NCI-H2081 (cell line): ENCODE measurements at places on chromosomes 4 and X.
A peak's percentile ranks its signal among the peaks of the same experiment; 100 is the strongest.

GRCh38 chr4:120842031-120842430 is 80.5 kb downstream of the PRDM5 start:
- no peak for DNase-seq

DNA sequence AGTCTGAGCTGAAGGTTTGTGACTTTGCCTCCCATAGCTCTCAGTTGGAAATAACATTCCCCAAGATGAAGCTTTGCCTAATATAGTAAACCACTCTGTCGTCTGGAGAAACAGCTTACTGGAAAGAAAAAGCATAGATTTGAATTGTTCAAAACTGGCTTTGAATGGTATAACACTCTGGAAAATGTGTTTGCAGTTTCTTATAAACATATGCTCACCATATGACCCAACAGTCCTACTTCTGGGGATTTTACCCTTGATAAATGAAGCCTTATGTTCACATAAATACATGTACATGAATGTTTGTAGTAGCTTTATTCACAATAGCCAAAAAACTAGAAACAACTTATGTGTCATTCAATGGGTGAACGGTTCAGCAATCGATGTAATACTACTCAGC is 10.2 kb downstream of the VEGFD start:
- DNase-seq = no peak

DNA sequence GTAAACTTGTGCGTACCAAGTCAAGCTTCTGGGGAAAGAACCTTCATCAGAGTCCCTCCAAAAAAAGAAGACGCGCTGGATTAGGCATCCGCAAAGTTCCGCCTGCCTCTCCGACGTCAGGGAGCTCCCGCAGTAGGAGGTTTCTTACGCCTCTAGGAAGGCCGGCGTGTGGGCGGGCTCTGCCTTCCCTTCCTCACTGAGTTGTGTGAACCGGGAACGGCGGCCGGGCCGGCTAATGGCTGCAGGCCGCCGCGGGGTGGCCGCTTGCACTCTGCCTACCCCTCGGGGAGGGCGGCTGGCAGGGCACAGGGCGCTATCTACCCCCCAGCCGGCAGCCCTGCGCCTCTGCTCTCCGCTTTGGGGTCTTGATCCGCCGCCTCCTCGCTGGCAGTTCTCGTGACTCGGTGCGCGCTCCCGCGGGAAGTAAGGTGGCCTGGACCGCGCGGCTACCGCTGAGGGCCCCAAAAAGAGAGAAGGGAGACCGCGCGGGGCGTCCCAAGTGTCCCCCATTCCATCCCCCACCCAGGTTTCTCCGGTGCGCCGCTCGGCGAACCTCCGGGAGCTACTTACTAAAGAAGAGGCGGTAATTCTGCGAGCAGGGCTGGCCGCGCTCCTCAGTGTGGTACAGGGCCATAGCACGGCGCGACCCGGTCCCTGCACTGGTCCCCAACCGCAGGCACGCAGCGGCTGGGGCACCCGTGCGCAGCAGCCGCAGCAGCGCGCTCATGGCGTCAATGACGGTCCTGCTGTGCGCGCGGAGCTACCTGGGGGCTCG is at the start of gene PPA2:
PPA2 (minus strand) TSS at position 739 of the 775 bp plus-strand sequence; CDS start at position 727, 12 bp downstream.
- DNase-seq = peak; percentile 68

- DNase-seq = peak; percentile 18
Observed at GRCh38 chr4:72326692-72327632, 242.1 kb downstream of the ADAMTS3 start.

- DNase-seq = no peak
Observed at GRCh38 chrX:81261576-81261975, 59.7 kb downstream of the SH3BGRL start.

DNA sequence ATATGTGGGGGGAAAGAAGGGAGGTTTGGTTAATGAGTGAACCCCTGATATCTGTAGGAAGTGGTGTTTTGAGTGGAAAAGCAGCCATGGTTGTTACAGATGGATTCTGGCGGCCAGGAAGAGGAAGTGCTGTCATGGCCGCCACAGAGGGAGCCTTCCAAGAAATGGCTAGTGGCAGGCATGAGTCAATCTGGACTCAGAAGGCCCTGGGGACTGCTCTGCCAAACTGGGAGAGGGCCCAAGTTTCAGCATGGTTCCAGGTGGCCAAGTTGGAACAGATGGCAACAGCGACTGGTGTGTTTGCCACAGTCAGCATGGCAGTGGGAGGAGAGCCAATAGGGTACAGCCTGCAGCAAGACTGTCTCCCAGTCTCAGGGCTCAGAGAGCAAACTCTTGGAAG is 32.5 kb downstream of the ETDB start:
- DNase-seq = no peak

DNA sequence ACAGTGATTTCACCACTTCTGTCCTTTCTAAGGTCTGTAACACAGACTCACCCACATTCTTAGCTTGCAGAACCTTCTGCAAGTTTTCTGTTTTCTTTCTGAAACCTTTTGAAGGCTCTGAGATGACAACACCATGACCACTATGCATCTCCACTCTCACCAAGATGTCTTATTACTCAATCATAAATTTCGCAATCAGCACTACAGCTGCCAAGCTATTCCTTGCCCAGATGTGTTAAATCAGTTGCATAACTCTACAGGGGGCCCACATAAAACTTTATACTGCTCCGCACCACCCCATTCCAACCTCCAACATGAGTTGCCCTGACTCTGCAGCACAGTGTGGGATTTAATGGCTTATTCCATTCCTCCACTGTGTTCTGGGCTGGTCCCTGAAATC is 229.9 kb downstream of the COL25A1 start:
- DNase-seq = no peak

DNA sequence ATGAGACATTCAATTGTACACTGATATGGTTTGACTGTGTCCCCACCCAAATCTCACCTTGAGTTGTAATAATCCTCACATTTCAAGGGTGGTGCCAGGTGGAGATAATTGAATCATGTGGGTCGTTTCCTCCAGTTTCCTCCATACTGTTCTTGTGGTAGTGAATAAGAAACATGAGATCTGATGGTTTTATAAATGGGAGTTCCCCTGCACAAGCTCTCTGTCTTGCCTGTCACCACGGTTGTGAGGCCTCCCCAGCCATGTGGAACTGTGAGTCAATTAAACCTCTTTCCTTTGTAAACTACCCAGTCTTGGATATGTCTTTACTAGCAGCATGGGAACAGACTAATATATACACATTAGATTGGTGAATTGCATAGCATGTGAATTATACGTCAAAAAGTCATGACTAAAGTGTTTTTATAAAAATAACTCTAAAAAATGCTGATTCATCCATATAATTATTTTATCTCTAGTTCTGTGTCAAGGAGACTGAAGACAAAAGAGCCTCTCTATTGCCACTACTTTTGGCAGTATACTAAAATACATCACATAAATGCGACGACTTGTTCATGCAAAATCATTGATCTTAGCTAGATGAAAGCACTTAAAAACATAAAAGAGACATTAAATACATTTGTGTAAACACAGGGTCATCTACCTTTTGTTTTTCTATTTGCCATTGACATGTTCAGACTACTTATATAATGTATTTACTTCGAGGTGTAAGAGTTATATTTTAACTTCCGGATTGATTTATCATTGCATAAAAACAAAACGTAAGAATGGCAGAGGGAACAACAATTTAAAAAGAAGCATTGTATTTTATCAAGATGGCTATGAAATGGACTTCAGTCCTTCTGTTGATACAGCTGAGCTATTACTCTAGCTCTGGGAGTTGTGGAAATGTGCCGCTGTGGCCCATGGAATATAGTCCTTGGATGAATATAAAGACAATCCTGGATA is 50.1 kb downstream of the YTHDC1 start:
- DNase-seq = no peak

DNA sequence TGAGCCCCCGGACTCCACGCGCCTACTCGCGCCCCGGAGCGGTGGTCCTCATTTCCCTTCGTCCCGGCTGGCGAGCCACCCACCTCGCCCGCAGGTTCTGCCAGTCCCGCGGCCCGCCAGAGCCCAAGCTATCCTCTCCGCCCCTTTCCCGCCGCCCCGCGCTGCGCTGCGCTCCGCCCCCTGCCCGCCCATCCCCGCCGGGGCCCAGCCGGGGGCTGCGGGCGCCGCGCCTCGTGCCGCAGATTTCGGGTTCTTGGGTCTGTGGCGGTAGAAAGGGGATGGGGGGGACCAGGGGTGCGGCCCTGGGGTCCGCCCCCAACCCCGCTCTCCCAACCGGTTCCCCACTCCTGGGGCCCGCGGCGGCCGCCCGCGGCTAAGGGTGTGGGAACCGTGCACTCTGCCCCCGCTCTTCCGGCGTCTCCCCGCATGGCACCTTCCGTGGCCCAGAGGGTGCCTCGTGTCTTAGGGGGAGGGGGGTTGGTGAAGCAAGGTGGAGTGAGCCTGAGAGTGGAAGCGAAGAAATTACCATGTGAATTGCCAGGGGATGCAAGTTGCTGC is 650.8 kb upstream of the DIPK2B start:
- DNase-seq = peak; percentile 51

- peak; percentile 12 for DNase-seq
Observed at GRCh38 chr4:24067367-24068193, 177.7 kb upstream of the PPARGC1A start.

- no peak for DNase-seq
Observed at GRCh38 chr4:119110121-119110520, 25.5 kb upstream of the MYOZ2 start.
